ENCODE measurements at places on chromosomes 5 and 9. TPM values are rescaled to one million over a fixed set of nuclear protein-coding genes. Genes with fewer than 3 reads are reported as not detected.

DNA sequence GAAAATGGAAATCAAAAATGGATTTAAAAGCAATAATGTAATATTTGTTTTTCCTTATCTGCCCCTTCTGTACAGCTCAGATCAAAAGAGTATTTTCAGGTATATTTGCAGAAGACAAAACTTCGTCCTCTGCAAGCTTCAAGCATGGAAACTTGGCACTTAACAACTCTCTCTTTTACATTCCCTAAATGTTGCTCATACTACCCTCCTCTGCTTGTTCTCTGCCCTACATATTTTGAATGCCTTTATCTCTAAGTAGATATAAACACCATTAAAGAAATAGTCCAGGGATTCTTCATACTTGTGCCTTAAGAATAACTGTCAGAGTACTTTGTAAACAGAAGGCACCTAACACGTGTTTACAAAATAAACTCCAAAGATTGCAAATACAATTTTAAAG is 19.2 kb upstream of the SMC2 start:
- H3K4me1 ChIP-seq = peaks cover 17% of the 10 kb centered on the region
- no peak overlapping the region for H3K4me3 ChIP-seq
- no peaks in the 10 kb centered on the region for H3K27me3 ChIP-seq
- DNase-seq = no peak
- no peak overlapping the region for H3K27ac ChIP-seq
- H3K36me3 ChIP-seq = no peaks in the 10 kb centered on the region

- H3K27ac ChIP-seq = no peak overlapping the region
- DNase-seq = no peak
- H3K36me3 ChIP-seq = no peaks in the 10 kb centered on the region
- no peaks in the 10 kb centered on the region for H3K4me1 ChIP-seq
- H3K27me3 ChIP-seq = no peaks in the 10 kb centered on the region
- no peak overlapping the region for H3K4me3 ChIP-seq
These were observed 454.0 kb downstream of the DIRAS2 start for GRCh38 chr9:90188656-90189055.

DNA sequence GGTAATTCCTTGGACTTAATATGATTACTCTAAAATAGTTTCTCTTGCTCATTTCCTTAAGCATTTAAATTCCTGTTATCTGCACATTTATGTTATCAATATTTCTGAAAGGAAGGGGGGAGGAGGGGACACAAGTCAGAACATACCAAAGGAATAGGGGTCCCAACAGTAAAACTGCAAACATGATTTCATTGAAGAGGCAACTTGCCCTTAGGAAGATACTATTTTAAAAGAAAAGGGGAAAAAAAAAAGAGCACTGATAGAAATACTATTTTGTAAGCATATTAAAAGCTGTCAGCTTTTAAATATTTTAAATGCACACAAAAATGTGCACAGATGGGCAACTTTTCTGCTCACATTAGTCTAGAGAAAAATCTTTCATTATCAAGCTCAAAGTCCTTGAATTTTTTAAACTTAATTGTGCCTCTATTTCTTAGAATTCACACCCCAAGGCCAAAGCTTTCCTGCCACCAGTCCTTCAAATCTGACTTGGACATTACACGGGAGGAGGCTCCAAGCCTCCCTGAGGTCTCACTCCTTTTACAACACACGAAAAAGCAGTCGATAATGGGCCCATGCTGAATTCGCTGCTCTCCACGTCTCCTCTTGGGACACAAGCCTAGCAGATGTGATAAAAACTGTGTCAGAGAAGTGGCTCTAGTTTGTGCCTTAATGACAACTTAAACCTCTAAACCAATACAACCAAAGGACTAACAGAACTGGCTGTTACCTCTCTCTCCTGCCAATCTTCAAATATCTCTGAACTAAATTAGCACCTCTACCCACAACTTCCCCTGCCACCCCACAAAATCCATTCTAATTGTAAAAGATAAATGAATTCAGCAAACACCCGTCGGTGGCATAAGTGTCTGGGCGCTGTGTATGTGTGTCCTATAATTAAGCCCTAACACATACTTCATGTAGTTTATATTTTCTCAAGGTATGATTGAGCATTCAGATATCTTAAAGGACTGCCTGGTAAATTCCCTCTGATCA is 154.3 kb downstream of the DENND1A start:
- H3K27ac ChIP-seq = no peak overlapping the region
- no peaks in the 10 kb centered on the region for H3K27me3 ChIP-seq
- H3K4me3 ChIP-seq = no peak overlapping the region
- H3K4me1 ChIP-seq = no peaks in the 10 kb centered on the region

DNA sequence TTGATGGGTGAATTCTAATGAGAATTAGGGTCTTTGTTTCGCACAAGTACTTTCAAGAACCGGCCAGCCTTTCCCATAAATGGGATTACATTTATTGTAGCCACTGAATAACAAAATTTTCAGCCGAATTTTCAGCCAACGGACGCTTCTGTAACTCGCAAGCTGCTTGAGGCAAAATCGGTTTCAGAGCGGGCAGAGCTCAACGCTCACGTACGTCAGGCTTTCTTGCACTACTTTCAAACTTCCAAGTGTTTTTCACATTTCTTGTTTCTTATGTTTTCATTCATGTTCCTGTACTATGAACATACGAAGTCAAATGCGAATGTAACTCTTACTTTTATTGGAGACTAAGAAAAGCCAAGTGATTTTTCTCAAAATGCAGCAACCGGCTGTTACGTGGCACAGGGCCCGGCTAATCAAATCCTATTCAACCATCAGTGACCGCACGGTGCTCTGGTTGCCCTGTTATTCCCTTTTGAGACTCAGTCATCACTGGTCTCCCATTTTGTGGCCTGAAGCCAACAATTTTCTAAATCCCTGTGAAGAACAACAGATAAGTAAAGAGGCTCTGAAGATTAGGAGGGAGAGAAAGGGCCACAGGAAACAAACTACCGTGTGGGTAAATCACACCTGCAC is 68.5 kb downstream of the SLC28A3 start:
- H3K4me3 ChIP-seq = peak overlapping the region; percentile 46
- no peaks in the 10 kb centered on the region for H3K36me3 ChIP-seq
- DNase-seq = peak; percentile 54
- H3K27me3 ChIP-seq = peaks cover 2% of the 10 kb centered on the region

DNA sequence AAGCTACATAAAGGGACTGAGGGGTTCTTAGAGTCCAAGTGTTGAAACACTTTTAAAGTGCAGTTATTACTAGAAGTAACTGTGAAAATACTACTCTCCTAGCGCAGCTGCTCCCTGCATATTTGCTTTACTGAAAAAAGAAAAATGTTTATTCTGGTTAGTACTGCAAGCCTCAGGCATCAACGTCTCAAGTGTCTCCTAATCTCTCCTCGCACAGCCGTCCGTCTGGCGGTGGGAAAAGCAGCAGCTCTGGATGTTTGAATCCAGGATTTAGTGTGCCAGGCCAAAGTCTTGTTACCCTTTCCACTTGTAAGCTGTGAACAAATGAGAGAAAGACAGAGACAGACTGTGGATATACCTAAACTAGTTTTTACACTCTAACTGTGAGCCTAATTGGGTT is 31.1 kb downstream of the RORB start:
- H3K27ac ChIP-seq = no peak overlapping the region
- no peaks in the 10 kb centered on the region for H3K27me3 ChIP-seq
- no peaks in the 10 kb centered on the region for H3K4me1 ChIP-seq
- no peak overlapping the region for H3K4me3 ChIP-seq

GRCh38 chr5:8363138-8363537 is 494.2 kb downstream of the MTRR start:
- no peaks in the 10 kb centered on the region for H3K36me3 ChIP-seq
- DNase-seq = no peak
- H3K27ac ChIP-seq = no peak overlapping the region
- H3K4me3 ChIP-seq = no peak overlapping the region

GRCh38 chr9:9392755-9393154 is 1220.0 kb downstream of the PTPRD start:
- no peaks in the 10 kb centered on the region for H3K27me3 ChIP-seq
- no peaks in the 10 kb centered on the region for H3K4me1 ChIP-seq
- no peak for DNase-seq
- no peaks in the 10 kb centered on the region for H3K36me3 ChIP-seq
- H3K27ac ChIP-seq = no peak overlapping the region

- H3K36me3 ChIP-seq = no peaks in the 10 kb centered on the region
- no peaks in the 10 kb centered on the region for H3K4me1 ChIP-seq
- H3K4me3 ChIP-seq = no peak overlapping the region
- no peaks in the 10 kb centered on the region for H3K27me3 ChIP-seq
- no peak overlapping the region for H3K27ac ChIP-seq
- DNase-seq = no peak
These were observed 242.1 kb downstream of the ZNF608 start for GRCh38 chr5:124504081-124504916.

- H3K27me3 ChIP-seq = peaks cover 4% of the 10 kb centered on the region
- H3K27ac ChIP-seq = no peak overlapping the region
- DNase-seq = no peak
- H3K36me3 ChIP-seq = no peaks in the 10 kb centered on the region
- H3K4me1 ChIP-seq = no peaks in the 10 kb centered on the region
These were observed 10.8 kb upstream of the BARX1 start for GRCh38 chr9:93965830-93966577.

DNA sequence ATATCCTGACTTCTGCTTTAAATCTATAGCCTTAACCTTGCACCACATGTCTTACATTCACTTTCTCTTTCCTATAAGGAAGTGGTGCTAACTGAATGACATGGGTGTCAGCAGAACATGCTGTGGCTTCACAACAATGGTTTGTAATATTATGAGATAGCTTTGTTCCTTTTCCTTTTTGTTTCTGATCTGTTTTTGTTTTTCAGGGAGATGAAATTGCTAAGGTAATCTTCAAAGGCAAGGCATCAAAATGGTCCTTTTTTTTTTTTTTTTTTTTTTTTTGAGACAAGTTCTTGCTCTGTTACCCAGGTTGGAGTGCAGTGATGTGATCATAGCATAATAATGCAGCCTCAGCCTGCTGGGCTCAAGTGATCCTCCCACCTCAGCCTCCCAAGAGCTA is 53.6 kb upstream of the RANBP6 start:
- no peaks in the 10 kb centered on the region for H3K4me1 ChIP-seq
- H3K4me3 ChIP-seq = no peak overlapping the region
- H3K27me3 ChIP-seq = no peaks in the 10 kb centered on the region
- H3K27ac ChIP-seq = no peak overlapping the region

- DNase-seq = no peak
- H3K4me3 ChIP-seq = no peak overlapping the region
- no peaks in the 10 kb centered on the region for H3K27me3 ChIP-seq
- no peaks in the 10 kb centered on the region for H3K4me1 ChIP-seq
- H3K36me3 ChIP-seq = no peaks in the 10 kb centered on the region
These were observed 192.4 kb downstream of the ARHGEF28 start for GRCh38 chr5:73818357-73818756.

- H3K27ac ChIP-seq = no peak overlapping the region
- H3K4me3 ChIP-seq = no peak overlapping the region
- peaks cover 16% of the 10 kb centered on the region for H3K4me1 ChIP-seq
- no peak for DNase-seq
- no peaks in the 10 kb centered on the region for H3K36me3 ChIP-seq
- H3K27me3 ChIP-seq = no peaks in the 10 kb centered on the region
These were observed 11.0 kb upstream of the TRAF1 start for GRCh38 chr9:120937596-120937995.

- H3K4me1 ChIP-seq = no peaks in the 10 kb centered on the region
- no peaks in the 10 kb centered on the region for H3K27me3 ChIP-seq
- no peak overlapping the region for H3K27ac ChIP-seq
- no peak for DNase-seq
- no peak overlapping the region for H3K4me3 ChIP-seq
These were observed 63.6 kb upstream of the SLC28A3 start for GRCh38 chr9:84404095-84404686.

GRCh38 chr5:138953387-138954256 is 78.5 kb upstream of the LRRTM2 start:
- DNase-seq = peak; percentile 92
- H3K27ac ChIP-seq = peak overlapping the region; percentile 80
- no peaks in the 10 kb centered on the region for H3K27me3 ChIP-seq
- H3K4me1 ChIP-seq = peaks cover 51% of the 10 kb centered on the region
- peak overlapping the region; percentile 24 for H3K4me3 ChIP-seq

DNA sequence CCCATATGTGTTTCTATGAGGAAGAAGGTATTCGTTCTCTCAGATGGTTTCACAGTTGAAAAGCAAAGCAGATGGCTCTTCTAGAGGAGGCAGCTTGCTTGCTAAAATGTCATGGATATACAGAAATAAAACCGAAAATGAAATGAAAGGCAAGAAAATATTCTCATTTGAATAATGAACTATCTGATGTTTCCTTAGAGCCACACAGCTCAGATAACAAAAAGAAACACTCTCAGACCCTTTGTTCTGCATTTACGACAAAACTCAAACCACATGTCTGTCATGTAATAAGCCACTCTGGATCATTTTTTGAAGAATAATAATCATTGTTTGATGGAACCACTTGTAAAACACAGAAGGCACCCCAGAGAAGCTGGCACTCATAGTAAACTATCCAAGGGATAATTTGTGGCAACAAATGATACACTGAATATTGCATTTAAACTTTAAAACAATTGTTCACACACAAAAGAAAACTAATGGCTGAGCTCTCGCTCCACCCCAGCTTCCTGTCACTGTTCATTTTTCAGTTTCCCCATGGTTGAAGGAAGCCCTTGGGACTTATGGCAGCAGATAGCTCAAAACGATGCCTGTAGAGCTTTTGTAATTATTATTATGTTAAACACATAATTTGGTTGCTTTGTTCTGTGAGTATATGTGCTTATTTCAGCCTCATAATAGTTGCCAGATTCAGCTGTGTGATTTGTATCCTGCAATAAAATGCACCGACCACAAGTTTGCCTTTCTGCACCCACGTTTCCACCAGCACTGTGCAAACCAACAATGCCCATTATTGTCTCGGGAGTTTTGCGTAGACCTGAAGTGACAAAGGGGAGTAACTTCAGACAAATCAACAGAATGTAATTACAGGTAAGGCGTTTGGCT is 256.0 kb downstream of the TMEM167A start:
- no peaks in the 10 kb centered on the region for H3K36me3 ChIP-seq
- H3K27me3 ChIP-seq = no peaks in the 10 kb centered on the region
- H3K27ac ChIP-seq = no peak overlapping the region
- DNase-seq = no peak

GRCh38 chr5:10303699-10304170 is 4.0 kb downstream of the CMBL start:
- peaks cover 11% of the 10 kb centered on the region for H3K36me3 ChIP-seq
- H3K4me3 ChIP-seq = peak overlapping the region; percentile 70
- no peaks in the 10 kb centered on the region for H3K27me3 ChIP-seq
- DNase-seq = no peak
- peaks cover 46% of the 10 kb centered on the region for H3K4me1 ChIP-seq

DNA sequence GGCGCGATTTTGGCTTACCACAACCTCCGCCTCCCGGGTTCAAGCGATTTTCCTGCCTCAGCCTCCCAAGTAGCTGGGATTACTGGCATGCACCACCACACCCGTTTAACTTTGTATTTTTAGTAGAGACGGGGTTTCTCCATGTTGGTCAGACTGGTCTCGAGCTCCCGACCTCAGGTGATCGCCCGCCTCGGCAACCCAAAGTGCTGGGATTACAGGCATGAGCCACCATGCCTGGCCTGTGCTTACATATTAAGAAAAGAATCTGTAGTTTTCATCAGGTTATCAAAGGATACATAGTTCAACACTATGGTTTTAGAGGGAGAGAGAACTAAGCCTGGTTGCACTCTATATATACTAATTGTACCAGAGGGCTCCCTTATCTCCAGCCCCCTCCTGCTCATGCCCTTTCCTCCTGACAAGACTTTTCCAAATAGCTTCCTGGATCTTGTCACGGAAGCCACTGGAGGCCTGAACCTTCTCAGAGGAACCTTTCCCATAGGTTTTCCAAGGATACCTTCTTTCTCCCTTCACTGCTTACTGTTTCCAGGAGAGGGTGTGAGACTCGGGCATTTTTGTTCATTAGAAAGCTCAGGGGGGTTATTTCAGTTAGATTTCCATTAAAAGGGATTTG is 53.1 kb downstream of the SLC44A1 start:
- no peaks in the 10 kb centered on the region for H3K36me3 ChIP-seq
- DNase-seq = no peak
- H3K27ac ChIP-seq = no peak overlapping the region
- H3K4me1 ChIP-seq = no peaks in the 10 kb centered on the region
- no peak overlapping the region for H3K4me3 ChIP-seq

The OCLN gene
- total RNA-seq = 0.21 TPM

The CCNH gene
- 38.5 TPM for total RNA-seq

Measured in psoas muscle (tissue), 8 donors.